ENCODE measurements at places on chromosomes 6 and 20.

DNA sequence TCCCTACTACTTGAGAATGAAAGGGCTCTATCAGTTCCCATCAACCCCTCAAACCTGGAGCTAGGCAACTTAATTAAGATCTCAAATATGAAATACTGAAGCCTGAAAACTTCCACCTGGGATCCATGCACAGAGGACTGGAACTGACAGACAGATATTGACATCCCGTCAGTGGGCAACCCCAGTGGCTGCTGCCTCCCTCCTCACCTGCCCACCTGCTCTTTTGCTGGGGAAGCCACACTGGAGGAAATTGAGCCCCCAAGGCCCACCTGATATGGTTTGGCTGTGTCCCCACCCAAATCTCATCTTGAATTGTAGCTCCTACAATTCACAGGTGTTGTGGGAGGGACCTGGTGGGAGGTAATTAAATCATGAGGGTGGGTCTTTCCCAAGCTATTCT, 192.8 kb downstream of the LRFN2 start:
- no peak for DNase-seq

DNA sequence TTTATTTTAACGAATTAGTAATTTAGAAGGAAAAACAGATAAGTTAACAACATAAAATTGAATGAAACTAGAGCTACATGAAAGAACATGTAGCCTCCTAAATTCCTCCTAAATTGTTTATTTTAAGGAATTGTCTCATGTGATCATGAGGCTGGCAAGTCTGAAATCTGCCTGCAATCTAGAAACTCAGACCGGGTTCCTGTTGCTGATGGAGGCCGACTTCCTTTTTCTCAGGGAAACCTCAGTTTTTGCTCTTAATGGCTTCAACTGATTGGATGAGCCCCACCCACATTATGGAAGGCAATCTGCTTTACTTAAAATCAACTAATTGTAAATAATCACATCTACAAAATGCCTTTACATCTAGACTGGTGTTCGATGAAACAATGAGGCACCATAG, 267.6 kb upstream of the PRND start:
- no peak for DNase-seq

- peak; percentile 83 for DNase-seq
These were observed 41.2 kb upstream of the LY86 start for GRCh38 chr6:6547110-6547879.

- DNase-seq, result no peak
These were observed 388.9 kb upstream of the JARID2 start for GRCh38 chr6:14857001-14857400.

DNA sequence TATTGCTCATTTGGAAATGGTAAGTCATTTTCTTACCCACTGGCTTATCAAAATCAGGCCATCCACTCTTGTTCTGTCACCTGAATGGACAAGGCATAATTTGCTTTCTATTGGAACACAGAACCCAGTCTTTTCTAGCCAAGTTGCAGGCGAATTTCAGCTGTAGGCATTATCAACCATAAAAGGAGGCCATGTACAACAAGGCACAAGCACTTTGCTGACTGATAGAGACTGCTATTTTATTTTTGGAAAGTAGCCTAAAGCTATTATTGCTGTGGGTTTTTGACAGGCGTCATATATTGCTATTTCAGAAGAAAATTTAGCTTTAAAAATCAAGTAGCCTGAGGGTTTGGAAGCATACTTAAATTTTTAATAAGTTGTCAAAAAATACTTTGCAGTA, 344.2 kb downstream of the HDGFL1 start:
- no peak for DNase-seq

GRCh38 chr6:16154904-16155303, 26.0 kb downstream of the MYLIP start:
- no peak for DNase-seq
